Right atrium auricular region (tissue), 2 donors: ENCODE measurements at places on chromosomes 3 and 15. TPM values are rescaled to one million over a fixed set of nuclear protein-coding genes. Genes with fewer than 3 reads are reported as not detected.

The GADL1 gene
- total RNA-seq: not detected

The CHRNA5 gene
- total RNA-seq: 0.22 TPM

The CLRN1 gene
- not detected for total RNA-seq

The KCNH8 gene
- not detected for total RNA-seq

The EPHA6 gene
- total RNA-seq: 0.22 TPM

The ACTC1 gene
- total RNA-seq: 8,662 TPM

The TMEM158 gene
- not detected for total RNA-seq

DNA sequence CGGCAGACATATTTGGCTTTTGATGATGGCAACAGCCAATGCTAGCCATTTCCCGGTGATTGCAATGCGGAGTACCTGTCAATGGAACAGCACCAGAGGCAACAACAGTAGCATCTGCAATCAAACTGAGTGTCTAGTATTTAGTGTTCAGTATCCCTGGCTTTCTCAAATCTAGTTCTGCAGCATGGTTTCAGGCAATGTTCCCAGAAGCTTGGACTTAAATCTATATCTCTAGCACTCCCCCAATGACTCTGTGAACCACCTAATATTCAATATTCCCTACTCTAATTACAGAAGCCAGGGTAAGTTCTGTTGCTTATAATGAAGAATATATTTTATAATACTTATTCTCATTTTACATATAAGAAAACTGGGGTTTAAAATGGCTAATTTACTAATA, 48.2 kb downstream of the TBL1XR1 start:
- no peak for DNase-seq

GRCh38 chr3:155179966-155180757, 100.0 kb downstream of the MME start:
- no peak for DNase-seq

- DNase-seq: no peak
Observed at GRCh38 chr3:45205126-45205525, 21.0 kb downstream of the TMEM158 start.

GRCh38 chr3:45313743-45314403, 74.5 kb upstream of the LARS2 start:
- no peak for DNase-seq

GRCh38 chr3:66949898-66950297, 48.2 kb upstream of the KBTBD8 start:
- no peak for DNase-seq

GRCh38 chr3:40751666-40752065, 226.9 kb downstream of the ZNF621 start:
- no peak for DNase-seq

GRCh38 chr3:51381333-51381705, 3.8 kb upstream of the MANF start:
- no peak for DNase-seq

DNA sequence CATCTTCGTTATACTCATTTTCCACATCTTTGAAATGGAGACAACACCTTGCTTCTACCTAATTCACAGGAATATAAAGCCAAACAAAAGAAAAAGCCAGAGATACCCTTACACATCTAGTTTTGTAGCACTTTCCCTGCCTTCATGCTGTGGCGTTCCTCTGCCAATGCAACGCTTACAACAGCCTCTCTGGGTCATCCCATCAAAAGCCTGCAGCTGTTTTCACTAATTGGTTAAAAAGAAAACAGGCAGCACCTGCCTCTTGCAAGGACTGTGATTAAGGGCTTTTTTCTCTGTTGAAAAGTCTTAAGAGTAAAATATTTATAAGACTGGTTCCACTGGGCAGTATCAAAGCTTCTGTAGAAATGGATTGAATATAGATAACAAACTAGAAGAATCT, 120.3 kb downstream of the FMN1 start:
- DNase-seq: no peak

DNA sequence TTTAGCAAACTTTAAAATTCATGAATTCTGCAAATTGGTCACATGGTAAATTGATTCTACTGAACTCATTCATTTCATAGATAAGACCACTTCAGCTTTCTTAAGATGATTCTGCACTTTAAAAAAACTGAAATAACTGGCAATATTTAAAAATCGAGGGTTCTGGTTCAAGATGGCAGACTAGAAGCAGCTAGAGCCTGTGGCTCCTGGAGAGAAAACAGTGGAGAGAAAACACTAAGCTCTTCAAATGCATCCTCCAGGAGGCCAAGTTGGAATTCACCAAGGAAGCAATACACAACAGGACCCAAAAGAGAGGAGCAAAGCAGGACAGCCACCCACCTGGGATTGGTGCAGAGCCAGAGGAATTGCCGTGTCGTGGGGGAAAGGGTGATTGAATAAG, 132.1 kb downstream of the SPATA16 start:
- no peak for DNase-seq

DNA sequence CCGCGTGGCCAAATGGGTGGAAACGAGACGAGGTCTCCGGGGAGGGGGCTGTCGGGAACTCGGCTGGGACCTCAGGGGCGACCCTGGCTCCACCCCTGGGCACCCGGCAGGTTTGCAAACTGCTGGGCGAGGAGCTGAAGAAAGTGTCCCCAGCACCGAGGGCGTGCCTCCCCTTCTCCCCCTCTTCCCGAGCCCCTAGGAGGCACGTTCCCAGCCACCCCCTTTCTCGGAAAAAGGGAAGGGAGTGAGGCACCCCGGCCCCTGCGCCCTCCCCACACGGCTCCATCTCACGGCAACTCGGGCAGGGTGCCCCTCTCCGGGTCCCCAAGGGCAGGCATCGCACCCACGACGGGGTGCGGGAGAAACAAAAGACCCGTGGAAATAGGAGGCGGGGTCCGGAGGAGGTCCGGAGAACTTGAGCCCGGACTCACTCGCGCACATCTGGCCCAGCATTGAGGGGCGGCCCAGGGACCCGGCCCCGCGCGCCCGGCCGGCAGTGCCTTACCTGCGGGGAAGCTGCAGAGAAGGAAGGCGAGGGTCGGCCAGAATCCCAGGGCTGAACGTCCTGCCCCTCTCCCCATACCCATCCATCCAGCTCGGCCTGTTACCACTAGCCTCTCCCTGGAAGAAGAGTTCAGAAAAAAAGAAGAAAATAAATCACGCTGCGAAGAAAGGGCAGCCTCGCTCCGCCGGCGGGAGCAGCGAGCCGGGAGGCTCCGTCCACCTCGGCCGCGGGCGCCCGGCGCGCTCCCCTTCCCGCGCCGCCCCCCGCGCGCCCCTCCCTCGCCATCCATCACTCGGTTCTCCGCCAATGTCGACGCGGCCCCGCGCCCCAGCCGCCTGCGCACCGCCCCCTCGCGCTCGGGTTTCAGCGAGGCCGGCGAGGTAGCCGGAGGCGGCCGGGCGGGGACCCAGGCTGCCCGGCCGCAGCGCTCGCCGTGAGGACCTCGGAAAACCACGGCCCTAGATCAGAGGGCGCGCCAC, 16.3 kb downstream of the RGMA start:
- DNase-seq: peak; percentile 72

DNA sequence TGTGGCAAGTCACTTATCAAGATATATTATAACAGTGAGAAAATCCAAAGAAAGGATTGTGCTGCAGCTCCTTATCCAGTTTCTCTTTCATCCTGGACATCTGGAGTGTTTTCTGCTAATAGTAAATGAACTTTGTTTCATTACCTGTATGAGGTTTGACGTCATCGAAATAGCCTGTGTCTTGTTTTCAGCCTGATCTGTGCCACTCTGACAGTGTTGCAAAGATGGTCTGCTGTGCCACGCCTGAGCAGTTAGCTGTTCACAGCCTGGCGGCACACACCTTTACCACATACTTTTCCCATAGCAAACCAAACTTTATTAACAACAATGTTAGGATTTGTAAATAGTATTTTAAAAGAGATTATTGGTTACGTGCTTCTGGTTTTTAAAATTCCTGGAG, 34.0 kb downstream of the YEATS2 start:
- no peak for DNase-seq

DNA sequence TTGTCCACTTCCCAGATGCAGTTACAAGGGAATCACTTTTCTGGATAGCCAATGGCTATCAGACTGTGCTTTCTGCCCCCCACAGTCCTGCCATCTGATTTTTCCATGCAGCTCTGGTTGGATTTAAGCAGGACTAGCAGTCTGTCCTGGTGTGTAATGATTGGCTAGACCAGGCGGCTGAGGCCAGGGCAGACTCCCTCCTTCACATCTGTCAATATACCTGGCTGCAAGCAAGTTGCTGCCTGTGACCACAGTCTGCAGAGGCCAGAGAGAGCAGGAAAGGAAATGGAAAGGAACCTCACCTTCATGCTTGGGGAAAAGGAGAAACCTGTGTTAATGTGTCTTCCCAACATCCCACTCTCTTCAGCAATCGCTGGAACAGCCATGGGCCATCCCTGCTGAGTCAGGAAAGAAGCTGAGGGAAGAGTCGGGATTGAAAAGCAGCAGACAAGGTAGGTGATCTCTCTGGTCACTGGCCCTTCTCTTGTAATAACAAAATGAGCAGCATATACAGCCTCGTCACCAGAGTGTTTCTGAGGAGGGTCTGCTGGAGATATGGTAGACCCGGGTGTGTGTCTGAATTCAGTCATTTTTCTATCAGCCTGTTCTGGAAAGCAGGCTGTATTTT, 126.7 kb upstream of the PHLDB2 start:
- no peak for DNase-seq

GRCh38 chr15:40048926-40049475, 10.0 kb upstream of the SRP14 start:
- DNase-seq: no peak

DNA sequence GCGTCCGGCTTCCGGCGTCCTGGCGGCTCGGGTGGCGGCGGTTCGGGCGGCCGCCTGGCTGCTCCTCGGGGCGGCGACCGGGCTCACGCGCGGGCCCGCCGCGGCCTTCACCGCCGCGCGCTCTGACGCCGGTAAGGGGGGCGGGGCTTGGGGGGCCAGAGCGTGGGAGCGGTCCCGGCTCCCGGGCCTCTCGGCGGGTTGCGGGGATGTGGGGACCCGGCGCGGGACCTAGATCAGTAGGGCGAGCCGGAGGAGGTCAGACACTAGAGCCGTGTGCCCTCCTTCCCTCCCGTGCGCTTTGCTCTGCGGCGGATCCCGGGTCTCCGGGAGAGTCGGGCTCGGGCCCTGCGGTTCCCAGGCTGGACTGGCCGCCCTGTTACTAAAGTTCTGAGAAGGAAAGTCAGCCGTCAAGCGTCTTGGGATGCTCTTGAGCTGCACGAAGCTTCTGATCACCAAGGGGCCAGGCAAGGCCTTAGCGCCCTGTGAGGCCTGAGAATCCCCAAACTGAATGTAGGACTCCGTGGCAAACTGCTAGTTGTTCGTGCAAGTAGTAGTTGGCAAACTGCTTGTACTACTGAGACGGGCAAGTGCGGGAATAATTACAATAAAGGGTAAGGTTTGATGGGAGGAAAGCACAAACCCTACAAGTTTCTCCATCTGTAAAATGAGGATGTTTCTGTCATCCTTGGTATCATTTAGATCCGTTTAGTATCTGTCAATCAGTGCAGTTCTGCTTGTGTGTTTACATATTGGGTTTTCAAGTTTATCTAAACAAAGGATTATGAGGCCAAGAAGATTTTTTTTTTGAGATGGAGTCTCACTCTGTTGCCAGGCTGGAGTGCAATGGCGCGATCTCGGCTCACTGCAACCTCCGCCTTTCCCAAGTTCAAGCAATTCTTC, 587 bp downstream of the PIGX start:
- DNase-seq: no peak

- no peak for DNase-seq
Observed at GRCh38 chr3:193124861-193125260, 116.2 kb upstream of the PLAAT1 start.

GRCh38 chr3:156207802-156208685, 87.7 kb downstream of the KCNAB1 start:
- no peak for DNase-seq

DNA sequence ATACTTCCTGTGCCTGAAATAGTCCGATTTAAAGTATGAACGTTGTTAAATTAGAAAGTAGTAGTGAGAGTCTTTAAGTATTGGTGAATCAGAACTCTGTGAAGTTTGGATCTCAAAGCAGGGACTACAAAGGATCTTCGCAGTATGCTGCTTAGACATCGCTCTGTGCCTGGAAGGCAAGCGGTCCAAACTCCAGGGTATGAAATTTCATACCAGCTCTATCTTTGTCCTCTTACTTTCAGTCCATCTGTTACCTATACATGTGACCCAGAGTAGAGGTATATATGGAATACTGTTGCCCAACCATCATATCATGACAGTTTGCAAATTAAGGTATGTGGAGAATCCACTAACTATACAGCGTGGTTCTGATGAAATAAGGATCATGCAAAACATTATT, 34.5 kb downstream of the VPS8 start:
- DNase-seq: no peak

DNA sequence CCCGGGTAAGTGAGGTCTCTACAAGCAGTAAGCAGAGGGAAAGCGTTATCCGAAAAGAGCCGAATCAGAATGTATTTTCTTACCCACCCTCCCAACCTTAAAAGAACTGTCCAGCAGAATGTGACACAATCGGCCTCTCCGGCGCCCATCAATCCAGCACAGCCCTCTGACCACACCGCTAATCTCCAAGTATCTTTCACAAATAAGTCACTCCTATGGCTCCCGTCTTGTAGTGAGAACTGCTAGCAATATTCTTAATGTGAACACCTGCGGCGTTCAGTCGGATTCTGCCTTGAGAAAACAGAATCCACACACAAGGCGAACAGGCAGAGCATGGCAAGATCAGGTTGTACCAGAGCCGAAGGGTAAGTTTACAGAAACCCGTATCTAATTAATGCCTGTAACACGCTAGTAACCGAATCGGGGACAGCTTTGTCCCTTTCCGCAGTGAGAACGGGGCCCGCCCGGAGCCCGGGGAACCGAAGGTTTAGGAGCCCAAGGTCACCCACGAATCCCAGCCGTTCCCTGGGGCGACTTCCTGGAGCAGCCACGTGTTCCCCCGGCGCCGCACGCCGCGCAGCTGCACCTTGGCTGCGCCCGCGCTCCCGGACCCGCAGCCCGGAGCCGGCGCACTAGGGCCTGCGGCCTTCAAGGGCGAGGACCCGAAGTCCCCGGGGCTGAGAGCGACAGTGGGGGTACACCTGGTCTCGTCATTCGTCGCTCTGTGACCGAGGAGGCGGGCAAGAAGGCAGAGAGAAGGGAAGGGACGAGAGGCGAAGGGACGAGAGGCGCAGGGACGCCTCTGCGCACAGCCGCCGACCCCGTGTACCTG, 672 bp downstream of the TFRC start:
- DNase-seq: peak; percentile 63

GRCh38 chr3:17151598-17152373, 267.0 kb downstream of the PLCL2 start:
- DNase-seq: no peak

GRCh38 chr3:183802989-183803388, 22.4 kb downstream of the MAP6D1 start:
- no peak for DNase-seq

GRCh38 chr3:48985831-48986376, 4.1 kb upstream of the P4HTM start:
- DNase-seq: no peak

GRCh38 chr3:8255725-8256124, 245.9 kb upstream of the LMCD1 start:
- no peak for DNase-seq
